ENCODE measurements at places on chromosomes 3 and 15.

DNA sequence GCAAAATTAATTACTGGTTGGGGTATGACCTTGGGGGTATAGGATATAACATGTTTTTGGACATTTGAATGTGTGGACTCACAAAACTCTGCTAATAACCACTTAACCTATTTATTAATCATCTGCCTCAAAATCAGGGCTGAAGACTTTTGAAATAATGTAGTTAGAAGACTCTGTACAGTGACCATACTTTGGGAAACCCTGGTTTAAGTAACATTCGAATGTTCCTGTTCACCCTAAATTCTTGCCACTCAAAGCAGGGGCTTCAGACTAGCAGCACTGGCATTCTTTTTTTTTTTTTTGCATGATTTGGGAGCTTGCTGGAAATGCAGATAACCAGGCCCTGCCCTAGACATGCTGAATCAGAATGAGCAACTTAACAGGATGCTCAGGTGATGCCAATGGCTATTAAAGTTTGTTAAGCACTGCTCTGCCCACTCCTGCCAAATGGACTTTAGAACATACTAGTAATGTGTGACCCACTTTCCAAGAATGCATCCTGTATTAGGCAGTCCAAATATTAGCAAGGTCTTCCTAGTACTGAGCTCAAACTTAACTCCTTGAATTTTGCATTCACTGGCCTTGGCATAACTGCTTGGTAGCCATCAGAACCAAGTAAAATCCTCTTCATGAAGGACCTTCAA is 12.7 kb upstream of the ST3GAL6 start:
- no peak for DNase-seq

DNA sequence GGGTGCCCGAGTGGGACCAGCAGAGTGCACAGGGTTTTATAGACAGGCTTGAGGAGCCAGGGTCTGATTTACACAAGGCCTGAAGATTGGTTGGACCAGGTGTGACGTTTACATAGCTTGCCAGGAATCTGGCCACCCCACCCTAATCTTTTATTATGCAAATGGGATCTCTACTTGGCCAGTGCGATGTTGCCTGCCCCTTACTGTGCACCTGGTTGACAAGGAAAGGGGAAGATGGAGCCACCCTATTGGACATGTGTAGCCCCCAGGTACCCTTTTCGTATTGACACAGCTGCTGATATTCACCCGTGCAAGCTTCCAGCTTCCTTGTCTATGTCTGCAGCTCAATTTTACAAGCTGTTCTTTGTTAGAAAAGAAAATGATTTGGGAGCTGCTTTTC is 132.0 kb downstream of the ARNT2 start:
- DNase-seq, result no peak

DNA sequence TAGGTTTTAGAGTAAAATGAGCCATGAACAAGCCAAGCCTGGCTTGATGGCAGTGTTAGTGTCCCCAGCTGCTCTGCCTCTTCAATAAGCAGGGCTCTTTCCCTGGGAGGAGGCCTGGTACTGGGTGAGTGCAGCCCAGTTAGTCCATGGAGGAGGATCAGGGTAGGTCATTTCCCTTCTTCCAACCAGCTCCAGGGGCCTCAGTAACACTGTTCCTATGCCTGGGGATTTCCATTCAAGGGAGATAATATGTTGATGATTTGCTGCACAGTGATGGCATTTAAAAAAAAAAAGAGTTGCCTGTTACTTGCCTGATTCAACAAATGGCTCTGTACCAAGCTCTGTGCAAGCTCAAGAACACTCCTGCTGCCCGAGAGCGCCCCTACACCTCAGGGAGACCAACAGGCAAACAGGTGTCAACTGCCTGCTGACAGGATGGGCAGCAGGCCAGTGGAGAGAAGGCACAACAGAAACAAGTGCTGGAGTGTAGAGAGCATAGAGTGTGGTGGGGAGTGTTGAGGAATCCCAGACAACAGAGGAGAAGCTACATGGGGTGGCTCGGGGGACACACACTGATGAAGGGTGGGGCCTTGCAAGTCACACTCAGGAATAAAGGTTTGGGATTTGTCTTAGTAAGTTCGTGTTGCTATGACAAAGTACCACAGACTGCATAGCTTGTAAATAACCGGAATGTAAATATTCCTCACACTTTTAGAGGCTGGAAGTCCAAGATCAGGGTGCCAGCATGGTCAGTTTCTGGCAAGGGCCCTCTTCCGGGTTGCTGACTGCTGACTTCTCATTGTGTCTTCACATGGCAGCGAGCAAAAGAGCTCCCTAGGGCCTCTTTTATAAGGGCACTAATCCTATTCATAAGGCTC is 78.6 kb upstream of the PXYLP1 start:
- no peak for DNase-seq

- DNase-seq, result no peak
Measured at GRCh38 chr3:53700441-53700840, 145.8 kb downstream of the CHDH start.

DNA sequence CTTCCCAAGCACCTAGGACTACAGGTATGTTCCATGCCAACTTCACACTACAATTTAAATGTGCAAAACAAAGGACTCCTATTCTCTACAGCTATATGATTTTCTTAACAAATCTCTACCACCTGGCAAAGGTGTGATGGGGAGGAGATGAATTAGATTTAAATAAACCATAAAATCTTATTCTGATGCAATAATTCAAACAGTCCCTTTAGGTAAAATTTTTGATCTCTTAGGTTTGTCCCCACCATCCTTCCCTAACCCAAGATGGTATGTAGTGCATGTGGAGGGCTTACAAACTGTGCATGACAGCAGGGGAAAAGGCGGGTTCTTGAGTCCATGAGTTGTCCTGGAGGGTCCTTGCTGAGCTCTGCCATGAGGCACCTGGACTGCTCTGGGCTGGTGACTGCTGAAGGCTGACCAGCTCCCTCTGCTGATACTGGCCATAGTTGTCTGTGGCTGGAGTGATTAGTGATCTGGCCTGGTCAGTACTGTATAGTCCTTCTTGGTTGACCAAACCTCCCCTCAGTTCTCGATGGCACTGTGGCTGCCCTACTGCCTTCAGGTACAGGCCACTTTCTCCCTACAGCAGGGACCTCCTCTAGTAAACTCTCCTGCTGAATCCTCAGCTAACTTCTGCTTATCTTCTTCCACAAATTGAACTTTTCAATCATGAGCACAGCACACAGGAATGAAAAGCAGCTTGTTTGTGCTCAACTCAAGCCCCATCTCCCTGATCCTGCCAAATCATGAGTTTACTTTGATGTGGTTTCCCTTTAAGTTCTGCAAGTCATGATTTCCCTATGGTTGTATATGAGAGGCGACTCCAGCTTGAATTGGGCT is 30.1 kb downstream of the CFAP161 start:
- DNase-seq, result peak; percentile 46

GRCh38 chr15:38130740-38131498 is 121.7 kb upstream of the SPRED1 start:
- peak; percentile 99 for DNase-seq

DNA sequence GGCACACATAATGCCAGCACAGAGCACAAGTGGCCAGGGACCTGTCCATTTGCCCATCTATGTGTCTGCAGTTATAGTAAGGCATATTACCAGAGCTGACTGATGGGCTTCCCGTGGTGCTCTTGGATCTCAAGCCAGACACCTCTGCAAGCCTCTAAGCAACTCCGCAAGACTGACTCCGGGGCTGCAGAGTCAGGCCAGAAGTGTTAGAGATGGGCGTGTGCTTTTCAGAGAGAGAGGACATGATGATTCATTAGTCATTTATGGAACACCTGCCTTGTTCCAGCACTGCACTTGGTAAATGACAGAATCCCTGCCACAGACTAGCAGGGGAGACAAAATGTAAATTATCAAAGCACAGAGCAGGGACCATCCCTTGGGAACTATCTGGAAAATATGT is 559.0 kb downstream of the PDCD6IP start:
- no peak for DNase-seq

- peak; percentile 7 for DNase-seq
Measured at GRCh38 chr3:131730581-131730980, 227.8 kb upstream of the MRPL3 start.

DNA sequence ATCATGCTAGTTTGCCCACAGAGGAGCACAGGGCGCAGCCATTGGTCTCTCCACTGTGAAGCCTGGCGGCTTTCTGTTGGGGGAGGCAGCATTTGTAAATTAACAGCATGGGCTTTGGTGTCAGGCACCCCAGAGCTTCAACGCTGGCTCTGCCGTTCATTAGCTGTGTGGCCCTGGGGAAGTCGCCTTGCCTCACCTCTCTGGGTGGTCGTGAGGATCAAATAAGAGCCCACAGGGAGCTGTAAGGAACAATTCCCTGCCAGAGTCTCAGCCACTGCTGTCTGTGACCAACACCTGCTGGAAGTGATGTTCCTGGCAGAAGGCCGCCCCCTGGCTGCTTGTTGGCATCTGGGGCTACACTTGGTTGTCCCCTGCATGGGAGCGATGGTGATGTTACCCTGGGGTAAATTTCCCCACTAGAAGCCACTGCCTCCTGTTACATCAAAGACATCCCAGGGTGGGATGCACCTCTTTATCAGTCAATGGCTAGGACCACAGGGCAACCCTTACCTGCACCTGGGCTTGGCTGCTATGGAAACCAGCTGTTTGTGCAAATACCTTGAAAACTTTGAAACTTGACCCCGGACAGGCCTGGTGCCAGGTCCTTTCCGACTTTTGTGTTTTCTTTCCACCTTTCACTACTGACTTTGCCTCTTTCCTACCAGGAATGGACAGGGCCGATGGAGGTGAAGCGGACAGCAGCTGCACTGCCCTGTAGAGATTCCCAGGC is 36.9 kb downstream of the DNASE1L3 start:
- DNase-seq, result no peak

DNA sequence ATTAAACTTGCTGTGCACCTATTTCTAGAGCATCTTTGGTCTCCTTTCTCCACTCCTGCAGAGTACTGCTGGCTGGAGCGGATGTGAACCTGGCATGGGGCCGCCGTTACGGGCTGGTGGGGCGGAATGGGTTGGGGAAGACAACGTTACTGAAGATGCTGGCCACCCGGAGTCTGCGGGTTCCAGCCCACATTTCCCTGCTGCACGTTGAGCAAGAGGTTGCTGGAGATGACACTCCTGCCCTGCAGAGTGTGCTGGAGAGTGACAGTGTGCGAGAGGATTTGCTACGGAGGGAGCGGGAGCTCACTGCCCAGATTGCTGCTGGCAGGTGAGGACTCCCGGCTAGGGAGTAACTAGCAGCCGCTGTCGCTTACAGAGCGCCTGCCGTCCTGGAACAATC is 2.1 kb downstream of the ABCF3 start:
- DNase-seq, result no peak

- DNase-seq, result peak; percentile 73
Measured at GRCh38 chr3:71107926-71108325, 475.6 kb downstream of the FOXP1 start.

DNA sequence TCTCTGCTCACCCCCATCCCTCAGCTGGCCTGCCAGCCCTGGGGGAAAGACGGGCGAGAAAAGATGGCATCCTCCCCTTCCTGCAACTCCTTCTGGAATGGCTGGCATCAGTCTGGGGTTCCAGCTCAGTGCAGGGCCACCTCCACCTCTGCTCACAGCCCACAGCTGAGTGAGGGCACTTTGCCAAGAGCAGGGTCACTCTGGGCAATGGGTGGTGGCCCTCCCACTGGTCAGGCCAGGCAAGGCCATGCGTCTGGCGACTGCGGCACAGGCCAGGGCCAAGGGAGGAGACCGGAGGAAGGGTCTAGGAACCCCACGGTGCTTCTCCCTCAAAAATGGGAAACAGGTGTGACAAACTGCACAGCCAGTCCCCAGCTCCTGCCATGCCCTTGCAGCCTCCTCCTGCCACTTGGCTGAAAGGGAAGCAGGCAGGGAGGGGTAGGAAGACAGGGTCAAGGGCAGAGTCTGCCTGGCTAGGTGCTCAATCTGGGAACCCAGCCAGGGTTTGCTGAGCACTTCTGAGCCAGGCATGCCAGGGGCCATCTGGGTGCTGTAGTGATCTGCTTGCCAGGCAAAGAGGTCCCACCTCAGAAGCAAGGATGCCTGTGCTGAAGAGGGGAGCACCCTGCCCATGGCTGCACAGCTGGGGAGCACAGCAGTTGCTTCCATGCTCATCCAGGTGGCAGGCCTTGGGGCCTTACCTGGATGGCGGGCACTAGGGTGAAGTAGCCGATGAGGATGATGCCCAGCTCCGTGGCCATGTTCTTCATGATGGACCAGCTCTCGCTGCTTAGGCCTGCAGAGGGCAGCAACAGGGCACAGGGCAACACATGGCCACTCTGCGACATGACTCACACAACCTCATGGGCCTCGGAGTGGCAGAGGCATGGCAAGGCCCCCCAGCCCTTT is 41.2 kb downstream of the PTPN23 start:
- no peak for DNase-seq

DNA sequence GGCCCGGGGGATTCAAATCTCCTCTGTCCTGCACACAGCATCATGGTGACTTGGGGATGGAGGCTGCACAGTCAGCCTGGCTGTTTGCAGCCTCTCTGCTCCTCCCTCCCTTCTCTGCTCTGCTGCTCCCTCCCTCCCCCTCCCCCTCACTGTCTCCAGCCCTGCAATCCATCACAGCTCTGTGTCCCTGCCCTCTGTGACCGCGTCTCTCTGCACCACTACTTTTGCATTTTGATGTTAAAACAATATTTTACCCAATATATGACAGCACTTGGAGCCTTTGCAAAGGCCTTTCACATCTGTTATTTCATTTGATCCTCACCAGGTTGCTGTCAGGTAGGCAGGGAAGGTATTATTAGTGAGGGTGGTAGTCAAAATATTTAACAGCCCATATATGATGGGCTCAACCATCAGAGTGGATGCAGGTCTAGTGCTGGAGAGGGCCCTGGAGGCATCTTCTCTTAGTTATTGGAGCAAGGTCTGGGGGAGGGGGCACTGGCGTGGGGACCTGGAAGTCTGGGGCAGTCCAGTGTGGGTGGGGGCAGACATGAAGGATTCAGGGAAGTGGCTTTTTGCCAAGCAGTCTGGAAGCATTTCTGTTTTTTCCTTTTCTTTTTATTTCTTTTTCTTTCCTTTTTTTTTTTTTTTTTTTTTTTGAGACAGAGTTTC is 16.3 kb upstream of the VPS8 start:
- DNase-seq, result no peak

DNA sequence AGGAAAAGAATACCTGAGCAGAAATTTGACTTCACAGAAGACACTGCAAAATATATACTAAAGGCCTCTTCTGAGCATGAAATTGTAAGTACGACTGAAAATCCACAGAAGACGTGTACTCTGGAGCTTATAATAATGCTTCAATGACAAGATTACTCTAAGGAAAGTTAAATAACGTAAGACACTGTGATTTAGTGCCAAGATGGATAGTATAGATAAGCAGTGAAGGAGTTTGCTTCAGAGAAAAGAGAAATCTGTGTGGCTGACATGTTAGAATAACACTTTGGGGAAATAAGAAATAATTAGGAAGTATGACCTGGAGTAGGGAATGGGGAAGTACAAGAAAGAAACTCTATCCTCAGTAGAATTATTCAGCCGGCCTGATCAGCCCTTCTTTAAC is 28.9 kb downstream of the ALDH1A2 start:
- no peak for DNase-seq

GRCh38 chr3:171770689-171771620 is 39.3 kb downstream of the PLD1 start:
- peak; percentile 85 for DNase-seq

GRCh38 chr3:94064243-94064860 is 1.5 kb downstream of the NSUN3 start:
- no peak for DNase-seq

GRCh38 chr15:60626669-60627068 is 147.7 kb upstream of the ICE2 start:
- no peak for DNase-seq

- no peak for DNase-seq
Measured at GRCh38 chr15:94348084-94348483, 116.7 kb downstream of the MCTP2 start.

- peak; percentile 77 for DNase-seq
Measured at GRCh38 chr3:161349529-161350312, 21.6 kb downstream of the SPTSSB start.

Data from stromal cell of bone marrow (primary cell).